ENCODE measurements at places on chromosomes 16 and 17.

DNA sequence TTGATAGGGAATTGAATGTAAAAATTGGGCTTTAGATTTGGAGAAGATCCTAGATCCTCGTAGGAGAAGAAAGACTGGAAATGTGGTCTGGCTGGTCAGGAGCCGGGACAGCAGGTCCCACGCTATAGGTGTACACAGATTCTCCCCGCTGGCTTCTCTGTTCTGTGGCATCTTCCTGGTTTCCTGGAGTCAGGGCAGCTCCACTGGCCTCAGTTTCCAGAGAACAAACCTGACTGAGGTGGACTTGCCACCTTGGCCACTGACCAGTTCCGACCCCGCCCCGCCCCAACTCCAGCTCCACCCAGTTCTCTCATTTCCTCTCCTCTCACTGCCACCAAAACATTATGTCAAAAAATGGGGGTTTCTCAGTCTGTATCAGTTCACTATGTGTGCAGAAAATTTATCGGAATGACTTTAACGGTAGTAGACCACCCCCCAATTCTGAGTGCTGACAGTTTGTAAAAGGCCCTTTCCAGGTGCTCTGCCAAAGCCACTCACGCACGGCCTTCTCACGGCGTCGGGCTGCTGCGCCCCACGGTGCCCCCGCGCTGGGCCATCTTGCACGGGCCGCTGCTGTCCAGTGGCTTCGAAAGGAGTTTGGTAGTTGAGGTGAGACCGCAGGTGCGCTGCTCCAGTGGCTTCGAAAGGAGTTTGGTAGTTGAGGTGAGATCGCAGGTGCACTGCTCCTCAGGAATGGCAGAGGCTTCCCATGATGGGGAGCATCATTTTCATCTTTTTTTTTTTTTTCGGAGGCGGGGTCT, 161.4 kb upstream of the CHMP6 start:
- no peak for DNase-seq

DNA sequence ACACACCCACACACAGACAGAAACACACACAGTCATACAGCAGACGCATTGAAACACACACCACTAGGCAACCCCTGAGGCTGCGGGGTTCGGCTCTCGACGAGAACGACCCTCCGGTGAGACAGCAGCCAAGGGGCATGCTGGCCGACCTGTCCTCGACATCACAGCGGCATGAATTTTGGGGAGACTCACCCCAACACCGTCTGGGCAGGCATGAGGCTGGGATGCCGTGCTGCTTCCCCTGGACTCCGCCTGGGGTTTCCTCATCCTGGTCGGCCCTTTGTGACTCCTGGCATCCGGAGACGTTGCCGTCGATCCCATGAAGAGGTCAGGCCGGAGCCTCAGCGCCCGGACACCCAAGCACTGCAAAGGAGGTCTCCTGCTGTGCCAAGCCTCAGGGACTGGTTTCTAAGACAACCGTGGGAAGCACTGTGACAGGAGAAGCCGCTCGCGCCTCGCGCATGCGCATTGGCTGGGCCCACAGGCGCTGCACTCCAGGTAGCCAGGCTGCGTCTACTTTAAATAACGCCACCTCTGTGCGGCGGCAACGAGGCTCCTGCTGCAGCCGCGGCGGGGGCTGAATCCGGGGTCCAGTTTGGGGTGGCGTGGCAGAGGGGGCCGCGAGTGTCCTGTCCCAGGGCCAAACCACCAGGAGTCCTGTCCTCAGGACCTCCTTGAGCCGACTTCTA, 13.8 kb upstream of the KCNJ18 start:
- DNase-seq = no peak

DNA sequence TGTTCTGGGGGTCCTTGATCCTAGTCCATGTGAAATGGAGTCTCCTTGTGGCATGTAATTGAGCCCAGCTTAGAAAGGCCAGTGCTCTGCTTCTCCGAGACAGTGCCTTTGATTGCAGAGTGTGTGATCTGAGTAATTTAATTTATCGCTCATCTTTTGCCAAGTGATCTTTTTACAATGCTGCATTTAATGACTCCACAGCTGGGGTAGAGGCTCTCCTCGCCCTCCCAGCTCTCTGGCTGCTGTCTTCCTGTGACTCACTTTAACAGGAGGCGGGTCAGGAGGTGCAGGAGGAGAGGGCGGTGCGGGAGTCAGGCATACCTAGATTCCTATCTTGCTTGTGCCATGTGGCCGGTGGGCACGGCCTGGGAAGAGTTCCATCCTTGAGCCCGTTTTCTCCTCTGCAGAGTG, 113.4 kb upstream of the FOXF1 start:
- peak; percentile 83 for DNase-seq

GRCh38 chr17:7977805-7978204, 24.6 kb upstream of the GUCY2D start:
- DNase-seq = no peak

DNA sequence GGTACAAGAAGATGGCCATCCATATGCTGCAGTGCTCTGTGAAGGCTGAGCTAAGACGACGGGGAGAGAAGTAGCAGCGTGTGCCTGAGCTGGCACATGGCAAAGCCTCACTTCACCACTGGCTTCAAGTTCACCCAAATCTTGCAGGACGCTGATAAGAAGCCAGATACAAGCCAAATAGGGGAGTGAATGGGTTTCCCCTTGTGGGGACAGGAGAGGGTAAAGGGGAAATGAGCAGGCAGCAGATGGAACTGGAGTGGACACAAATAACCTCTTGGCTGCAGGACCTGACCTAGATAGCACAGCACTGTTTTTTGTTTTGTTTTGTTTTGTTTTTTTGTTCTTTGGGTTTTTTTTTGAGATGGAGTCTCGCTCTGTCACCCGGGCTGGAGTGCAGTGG, 21.0 kb upstream of the PITPNA start:
- no peak for DNase-seq

DNA sequence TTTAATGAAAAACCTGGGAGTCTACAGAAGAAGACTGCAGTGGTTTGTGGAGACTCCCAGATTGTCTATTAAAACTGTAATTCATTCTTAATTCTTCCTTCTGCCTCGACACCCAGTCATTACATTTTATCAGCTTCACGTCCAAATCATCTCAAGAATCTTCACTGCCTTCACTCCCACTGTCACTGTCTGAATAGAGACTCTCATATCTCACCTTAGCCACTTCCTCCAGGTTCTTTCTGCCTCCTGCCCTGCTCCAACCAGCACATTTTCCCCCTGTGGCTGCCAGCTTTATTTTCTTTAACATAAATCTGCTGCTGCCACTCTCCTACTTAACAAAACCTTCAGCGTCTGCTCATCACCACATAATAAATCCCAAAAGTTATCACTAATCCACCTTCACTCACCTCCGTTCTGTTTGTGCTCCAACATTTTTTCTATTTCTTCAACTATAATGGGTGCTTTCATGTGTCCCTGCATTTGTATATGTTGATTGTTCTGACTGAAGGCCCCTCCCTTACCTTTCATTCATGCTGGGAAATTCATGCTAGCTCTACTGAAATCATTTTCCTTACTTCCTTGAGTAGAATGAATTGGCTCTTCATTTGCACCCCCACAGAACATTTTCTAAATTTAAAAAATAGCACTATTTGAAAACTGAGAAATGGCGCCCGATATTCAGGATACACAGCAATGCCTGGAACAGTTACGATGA, 38.9 kb downstream of the KCNJ2 start:
- DNase-seq = no peak

GRCh38 chr17:17693253-17694168, 12.3 kb downstream of the RAI1 start:
- no peak for DNase-seq

GRCh38 chr17:82029391-82029790, 2.1 kb upstream of the RAC3 start:
- no peak for DNase-seq

GRCh38 chr16:27107185-27107592, 40.5 kb downstream of the C16orf82 start:
- DNase-seq = no peak

- no peak for DNase-seq
Measured at GRCh38 chr17:43471585-43472160, 12.1 kb upstream of the DHX8 start.

DNA sequence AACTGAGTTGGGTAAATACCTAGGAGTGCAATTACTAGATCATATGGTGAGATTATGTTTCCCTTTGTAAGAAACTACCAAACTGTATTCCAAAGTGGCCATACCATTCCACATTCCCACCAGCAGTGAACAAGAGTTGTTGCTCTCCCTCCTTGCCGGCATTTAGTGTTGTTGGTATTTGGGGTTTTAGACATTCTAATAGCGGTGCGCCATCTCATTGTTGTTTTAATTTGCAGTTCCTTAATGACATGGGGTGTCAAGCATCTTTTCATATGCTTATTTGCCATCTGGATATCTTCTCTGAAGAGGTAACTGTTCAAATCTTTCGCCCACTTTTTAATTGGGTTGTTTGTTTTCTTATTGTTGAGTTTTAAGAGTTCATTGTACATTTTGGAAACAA, 164.2 kb upstream of the LHX1 start:
- no peak for DNase-seq

- no peak for DNase-seq
Measured at GRCh38 chr17:50364061-50364458, 8.9 kb downstream of the MRPL27 start.

DNA sequence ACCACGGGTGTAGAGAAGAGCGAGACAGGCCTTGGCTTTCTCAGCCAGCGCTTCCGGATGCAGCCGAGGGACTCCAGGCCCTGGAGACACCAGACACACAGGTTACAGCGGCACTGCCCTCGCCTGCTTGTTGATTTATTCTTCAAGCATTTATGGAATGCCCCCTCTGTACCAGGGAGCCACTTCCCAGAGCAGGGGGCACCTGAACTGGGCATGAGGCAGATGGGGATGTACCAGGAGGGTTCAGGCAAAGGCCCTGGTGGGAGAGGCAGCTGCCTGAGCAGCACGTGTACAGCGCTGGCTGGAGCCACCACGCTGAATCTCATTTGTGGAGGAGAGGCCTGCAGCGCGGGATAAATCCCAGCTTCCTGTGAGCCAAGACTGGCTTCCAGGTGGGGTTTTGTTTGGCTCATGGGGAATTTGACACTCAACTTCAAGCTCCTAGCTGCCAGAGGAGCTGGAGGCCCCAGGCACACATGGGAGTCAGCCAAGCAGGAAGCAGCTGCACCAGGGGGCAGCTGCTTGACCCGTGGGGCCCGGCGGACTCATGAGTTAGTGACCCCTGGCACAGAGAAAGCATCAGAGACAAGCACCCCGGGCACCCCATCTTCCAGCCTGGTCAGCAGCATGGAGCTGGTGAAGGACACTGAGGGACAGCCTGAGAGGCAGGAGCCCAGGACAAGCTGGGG, 59.7 kb downstream of the IL21R start:
- no peak for DNase-seq

DNA sequence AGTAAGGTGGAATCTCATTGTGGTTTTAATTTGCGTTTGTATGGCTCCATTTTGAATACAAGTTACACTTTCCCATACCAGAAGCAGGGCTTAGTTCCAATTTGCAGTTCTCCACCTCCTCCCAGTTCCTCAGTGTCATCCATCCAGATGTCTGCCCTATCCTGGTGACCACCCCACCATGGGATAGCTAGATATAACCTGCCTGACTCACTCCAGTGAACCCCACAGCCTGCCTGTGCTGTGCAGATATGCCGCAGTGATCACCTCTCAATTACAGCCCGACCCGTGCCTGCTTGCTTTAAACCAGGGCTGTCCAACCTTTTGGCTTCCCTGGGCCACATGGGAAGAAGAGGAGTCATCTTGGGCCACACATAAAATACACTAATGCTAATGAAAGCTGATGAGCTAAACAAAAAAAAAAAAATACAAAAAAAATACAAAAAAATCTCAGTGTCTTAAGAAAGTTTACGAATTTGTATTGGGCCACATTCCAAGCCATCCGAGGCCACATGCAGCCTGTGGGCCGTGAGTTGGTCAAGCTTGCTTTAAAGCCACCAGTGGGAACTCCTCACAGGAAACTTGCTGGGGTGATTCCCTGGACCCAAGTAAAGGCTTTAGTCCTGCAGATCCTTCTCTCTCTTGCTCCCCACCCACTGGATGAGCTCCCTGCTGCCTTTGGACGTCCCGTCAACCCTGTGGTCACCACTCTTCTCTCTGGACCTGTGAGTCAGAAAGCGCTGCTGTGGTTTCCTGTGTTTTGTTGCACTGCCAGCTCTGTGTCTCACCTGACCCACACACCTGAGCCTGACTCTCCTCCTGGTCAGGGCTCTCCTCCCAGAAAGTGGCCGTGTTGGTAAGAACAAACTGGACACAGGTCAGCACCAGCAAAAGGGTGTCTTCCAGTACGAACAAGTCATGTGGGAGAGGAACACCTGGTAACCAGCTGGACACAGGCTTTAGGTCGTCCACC, 83.0 kb downstream of the EMP2 start:
- no peak for DNase-seq

GRCh38 chr16:48434653-48435317, 49.6 kb upstream of the SIAH1 start:
- DNase-seq = peak; percentile 59

DNA sequence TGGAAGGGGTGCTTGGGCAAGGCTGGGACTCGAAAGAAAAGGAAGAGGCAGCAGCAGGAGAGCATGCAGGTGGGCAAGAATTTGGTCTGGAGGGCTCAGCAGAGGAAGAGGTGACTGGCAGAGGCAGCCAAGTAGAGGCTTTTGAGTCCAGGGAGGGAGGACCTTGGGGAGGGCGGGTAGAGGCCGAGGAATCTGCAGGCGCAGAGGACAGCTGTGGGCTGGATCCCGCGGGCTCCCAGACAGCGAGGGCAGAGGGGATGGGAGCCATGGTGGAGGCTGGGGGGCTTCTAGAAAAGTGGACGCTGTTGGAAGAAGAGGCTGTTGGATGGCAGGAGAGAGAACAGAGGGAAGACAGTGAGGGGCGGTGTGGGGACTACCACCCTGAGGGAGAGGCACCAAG, 2.9 kb downstream of the APOBR start:
- DNase-seq = no peak

- DNase-seq = peak; percentile 62
Measured at GRCh38 chr16:58589326-58589905, 40.2 kb downstream of the CNOT1 start.

- DNase-seq = no peak
Measured at GRCh38 chr16:77307426-77308162, 108.4 kb downstream of the SYCE1L start.

DNA sequence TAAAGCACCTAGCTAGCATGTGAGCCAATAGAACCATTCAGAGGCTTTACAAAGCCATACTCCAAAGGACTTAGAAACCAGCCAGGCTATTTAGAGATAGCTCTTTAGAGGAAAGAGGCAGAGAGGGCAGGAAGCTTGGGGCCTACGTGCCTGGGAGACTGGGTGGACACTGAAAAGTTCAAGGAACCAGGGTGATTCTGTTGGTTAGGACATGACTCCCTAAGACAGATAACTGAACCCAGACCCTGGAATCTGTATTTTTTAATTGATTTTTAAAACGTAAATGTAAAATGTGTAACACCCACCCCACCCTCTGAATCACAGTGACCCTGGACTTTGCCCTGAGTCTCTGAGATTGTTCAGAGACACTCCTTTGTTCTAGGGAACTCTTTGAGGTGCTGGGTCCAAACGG, 16.1 kb upstream of the GNA13 start:
- no peak for DNase-seq

GRCh38 chr16:54945063-54945462, 14.4 kb downstream of the IRX5 start:
- DNase-seq = no peak

- no peak for DNase-seq
Measured at GRCh38 chr17:2883544-2884213, 87.4 kb downstream of the RAP1GAP2 start.
